ENCODE measurements at places on chromosomes 3 and 15.

DNA sequence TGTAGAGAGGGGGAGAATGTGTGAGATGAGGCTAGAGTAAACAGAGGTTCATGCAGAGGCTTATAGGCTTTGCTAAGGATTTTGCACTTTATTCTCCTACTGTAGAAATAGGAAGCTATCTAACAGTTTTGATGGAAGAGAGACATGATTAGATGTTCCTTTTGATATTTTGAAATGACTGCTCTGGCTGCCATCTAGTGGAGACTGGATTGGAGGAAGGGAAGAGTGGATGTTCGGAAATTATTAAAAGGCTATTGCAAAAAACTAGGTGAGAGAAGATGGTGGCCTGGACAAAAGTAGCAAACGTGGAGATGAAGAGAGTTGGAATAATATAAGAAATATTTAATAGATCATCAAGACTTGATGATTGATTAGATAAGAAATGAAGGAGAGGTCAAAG, 42.2 kb downstream of the SYN2 start:
- no peak for DNase-seq

DNA sequence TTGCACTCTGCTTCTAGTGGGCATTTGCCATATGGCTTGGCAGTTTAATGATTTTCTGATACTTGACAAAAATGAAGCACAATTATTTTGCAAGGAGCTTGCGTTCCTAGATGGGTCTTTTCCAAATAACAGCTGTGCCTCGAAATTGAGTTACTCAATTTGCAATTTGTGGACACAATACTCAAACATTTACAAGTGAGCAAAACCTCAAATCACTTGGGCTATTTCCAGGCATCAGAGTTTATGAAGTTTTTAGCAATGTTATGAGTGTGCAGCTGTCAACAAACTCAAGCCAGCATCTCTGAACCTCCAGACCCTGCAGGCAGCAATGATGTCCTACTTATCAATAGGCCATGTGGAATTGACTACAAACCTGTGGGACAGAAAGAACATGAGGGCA, 41.3 kb downstream of the NMNAT3 start:
- no peak for DNase-seq

DNA sequence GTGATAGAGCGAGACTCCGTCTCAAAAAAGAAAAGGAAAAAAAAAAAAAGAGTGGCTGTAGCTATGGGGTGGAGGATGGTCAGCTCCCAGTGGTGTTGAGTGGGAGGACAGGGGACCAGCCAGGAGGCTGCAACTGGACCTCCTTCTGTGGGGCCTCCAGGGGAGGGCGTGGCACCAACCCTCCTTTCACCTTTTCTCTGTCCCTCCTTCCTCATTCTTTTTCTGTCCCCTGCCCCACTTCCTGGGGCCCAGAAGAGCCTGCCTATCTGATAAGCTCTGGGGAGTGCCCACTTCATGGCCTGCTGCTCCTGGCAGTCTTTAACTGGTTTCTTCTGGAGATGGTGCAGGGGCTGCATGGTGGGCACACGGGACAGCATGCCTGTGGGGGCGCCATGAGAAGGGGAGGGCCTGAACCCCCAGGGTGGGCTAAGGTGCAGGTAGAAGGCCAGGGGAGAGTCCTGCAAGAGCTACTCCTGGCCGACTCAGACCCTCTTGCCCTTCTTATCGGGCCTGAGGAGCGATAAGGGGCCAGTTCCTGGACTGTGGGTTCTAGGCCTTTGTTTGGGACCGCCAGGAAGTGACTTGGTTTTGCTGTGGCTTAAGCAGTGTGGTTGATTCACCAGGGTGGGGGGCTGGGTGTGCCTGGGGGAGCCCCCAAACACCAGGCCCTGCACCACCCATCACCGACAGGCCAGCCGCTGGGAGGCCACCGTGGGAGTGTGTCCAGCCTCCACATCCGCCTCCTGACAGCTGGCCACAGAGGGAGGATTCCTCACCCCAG, 49.4 kb upstream of the FLNB start:
- DNase-seq, result no peak

GRCh38 chr3:100482176-100482575, 10.2 kb upstream of the TMEM45A start:
- no peak for DNase-seq

DNA sequence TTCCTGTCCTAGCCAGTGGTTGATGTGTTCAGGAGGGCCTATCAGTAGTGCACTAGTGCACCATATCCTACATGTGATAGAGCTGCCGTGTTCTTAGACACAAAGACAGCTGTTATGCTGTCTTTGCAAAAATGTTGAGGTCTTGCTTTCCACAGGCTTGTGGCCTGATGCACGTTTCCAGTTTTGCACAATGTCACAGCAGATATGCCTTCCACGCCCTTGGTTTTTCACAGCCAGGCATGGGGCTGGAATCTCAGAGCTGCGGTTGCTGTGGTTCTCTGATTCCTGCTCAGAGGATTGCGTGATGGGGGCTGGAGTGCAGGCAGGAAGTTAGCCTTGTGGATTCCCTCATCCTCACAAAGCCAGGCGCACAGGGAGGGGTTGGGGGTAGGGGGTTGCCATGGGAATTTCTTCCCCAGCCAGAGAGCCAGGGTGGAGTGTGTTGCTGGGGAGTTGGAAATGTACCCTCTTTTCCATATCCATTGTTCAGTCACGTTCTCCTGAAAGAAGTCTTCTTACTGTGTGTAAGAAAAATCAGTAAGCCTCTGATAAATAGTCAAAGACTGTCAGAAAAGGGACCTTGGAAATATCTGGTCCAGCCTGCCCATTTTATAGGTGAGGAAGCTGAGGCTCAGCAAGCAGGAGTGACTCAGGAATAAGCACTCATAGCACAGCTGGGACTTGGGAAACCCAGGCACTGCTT, 79.4 kb downstream of the SMAD3 start:
- no peak for DNase-seq

DNA sequence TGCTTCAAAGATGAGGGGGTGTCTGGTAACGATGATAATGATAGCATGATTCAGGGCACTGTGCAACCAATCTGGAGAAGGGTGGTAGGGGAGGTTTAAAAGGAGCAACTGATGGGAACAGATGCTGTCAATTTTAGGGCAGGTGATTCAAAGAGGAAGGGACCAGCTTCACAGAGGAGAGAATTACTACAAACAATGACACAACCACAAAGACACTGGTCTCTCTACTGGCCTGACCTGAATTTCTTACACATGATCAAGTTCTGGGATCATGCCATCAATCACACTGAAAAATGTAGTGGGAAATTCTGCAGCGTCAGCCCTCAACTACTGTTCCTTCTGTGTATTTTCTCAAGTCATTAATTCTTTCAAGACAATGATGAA, 2.6 kb upstream of the CDV3 start:
- no peak for DNase-seq

GRCh38 chr15:54659646-54660045, 537.1 kb downstream of the RSL24D1 start:
- no peak for DNase-seq

GRCh38 chr15:87591582-87591981, 665.0 kb downstream of the NTRK3 start:
- DNase-seq, result no peak

DNA sequence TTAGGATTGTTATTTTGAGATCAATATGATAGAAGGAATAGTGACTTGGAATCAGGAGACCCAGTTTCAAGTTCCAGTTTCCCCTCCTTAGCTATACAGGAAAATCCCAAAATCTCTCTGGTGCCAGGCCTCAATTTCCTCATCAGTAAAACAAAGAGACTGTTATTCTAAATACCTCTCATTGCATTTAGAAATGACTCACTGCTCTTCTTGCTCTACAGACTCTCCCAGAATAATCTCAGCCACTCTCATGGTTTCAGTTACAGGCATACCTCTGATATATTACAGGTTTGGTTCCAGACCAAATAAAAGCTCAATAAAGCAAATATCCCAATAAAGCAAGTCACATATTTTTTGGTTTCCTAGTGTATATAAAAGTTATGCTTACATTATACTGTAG, 28.3 kb downstream of the IMPG2 start:
- DNase-seq, result no peak

DNA sequence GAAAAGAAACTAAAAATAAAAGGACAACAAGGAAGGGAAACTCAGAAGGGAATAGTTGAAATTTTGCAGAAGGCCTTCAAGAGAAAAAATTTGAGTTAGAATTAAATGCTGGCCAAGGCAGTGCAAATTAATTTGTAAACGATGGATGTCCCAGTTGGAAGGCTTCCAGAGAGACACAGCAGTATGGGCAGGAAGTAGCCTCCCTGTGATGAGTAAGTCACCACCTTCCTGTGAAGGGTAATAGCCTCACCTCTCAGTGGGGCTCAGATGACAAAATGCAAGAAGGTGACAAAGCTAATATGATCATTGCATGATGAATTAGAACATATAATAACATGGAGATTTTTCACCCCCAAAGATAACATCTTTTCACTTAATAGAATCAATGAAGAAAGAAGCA, 27.3 kb upstream of the TMCO5A start:
- no peak for DNase-seq

DNA sequence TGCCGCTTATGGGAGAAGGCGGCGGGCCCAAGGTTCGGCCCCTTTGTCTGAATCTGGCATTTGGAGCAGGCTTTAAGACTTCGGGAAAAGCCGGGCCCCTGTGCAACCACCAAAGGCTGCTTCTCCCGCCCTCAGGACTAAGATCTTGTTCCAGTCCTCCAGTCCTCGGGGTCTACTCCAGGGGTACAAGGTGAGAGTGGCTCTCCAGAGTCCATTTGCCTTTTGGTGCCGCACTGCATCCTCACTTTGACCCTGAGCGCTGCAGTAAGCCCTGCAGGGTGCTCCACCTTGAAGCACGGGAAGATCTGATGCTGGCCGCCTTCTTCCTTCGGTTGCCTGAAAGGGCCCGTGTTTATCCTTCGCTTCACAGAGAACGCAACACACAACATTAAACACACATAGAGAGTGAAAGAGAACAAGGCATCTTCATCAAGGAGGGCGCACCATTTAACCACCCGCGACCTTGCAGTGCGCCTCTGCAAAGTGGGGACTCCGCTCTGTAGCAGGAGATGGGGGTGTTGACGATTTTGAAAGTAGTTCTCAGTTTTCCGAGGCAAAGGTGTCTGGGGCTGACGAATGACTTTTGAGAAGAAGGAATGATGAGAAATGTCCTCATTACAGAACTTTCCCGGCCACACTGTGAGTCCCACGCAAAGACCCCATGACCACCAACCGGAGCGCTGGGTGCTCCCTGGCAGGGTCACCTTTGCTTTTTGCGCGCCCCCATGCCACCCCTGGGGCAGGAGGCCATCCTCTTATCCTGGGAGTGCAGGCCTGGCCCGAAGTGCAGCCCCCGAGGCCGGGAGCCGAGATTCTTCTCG, 1.0 kb downstream of the PIGZ start:
- DNase-seq, result no peak

GRCh38 chr3:32077260-32078084, 28.9 kb upstream of the GPD1L start:
- no peak for DNase-seq

DNA sequence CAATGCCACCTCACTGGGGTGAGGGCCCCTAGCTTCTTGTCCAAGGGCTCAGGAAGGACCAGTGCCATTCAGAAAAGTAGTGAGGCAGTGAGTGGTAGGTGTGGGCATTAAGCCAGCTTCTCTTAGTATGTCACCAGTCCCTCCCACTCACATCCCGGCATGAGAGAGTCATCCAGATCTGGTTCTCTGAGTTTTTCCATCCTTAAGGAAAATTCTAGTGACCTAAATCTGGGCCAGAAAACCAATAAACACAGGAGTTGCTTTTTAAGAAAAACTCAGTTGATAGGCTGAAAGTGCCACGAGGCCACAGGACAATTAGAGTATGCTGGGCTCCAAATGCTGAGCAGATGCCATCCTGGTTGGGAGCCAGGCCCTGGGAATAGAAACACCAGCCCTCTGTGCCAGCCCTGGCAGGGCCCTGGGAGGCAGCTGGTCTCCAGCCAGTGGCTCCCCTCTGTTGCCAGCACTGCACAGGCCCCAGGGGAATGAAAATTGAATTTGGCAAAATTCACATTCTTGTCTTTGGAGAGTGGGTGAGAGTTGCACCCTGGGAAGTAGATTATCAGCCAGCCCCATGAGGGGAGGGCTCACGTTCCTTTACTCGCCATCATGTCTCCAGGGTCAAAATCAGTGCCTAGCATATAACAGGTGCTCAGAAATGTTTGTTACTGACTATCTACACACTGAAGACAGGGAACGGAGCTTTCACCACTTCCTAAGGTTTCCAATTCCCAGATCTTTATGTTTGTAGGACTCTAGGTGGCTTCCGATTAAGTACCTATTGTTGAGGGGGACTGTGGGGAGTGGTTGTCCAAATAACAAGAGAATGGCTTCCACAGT, 52.8 kb downstream of the FAM43A start:
- DNase-seq, result no peak

DNA sequence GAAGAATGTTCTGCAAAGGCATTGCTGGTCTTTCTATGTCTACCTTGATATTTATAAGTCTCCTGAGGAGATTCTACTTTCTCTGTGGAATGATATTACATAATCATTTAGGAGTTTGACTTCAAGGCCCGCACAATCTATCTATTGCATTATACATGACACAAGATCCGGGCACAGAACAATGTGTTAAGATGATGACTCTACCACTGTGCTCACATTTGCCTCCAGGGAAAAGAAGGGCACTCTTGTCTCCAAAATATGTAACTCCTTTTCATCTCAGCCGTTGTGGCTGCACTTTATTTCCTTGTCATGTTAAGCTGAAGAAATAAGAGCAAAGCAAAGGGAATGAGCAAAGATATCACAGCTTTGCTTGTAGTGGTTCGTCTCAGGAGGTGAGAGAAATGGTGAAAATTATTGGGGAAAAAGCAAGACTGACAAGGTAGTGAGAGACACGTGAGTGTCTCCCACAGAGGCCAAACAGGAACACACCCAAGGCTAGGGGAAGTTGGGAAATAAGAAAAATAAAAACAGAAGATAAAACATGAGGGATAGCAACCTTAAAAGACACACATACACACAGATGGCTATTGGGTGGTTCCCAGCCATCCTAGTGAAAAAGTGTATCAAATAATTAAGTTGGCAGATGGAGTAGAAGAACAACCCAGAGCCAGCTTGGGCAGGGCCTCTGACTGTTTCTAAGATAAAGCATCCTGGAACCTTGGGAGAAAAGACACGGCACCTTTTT, 184.3 kb downstream of the P3H2 start:
- no peak for DNase-seq

GRCh38 chr3:21462141-21462540, 288.9 kb downstream of the ZNF385D start:
- no peak for DNase-seq

- DNase-seq, result peak; percentile 63
Observed at GRCh38 chr3:190585805-190586630, 72.1 kb downstream of the IL1RAP start.

DNA sequence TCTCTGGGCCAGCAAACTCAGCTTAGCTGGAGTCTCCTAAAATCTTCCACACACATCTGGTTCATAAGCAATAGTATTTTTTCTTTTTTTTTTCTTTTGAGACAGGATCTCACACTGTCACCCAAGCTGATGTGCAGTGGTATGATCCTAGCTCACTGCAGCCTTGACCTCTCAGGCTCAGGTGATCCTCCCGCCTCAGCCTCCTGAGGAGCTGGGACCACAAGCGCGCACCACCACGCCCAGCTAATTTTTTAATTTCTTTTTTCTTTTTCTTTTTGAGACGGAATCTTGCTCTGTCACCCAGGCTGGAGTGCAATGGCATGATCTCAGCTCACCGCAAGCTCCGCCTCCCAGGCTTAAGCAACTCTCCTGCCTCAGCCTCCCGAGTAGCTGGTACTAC, 34.3 kb downstream of the RNU5B-1 start:
- no peak for DNase-seq

- DNase-seq, result no peak
Observed at GRCh38 chr3:183634707-183635106, 716 bp upstream of the KLHL24 start.

All from HFF-Myc (cell line).